CD4-positive, alpha-beta T cell treated with Interleukin-1 beta for 1 hour (primary cell): ENCODE measurements at places on chromosomes 7 and 10.

DNA sequence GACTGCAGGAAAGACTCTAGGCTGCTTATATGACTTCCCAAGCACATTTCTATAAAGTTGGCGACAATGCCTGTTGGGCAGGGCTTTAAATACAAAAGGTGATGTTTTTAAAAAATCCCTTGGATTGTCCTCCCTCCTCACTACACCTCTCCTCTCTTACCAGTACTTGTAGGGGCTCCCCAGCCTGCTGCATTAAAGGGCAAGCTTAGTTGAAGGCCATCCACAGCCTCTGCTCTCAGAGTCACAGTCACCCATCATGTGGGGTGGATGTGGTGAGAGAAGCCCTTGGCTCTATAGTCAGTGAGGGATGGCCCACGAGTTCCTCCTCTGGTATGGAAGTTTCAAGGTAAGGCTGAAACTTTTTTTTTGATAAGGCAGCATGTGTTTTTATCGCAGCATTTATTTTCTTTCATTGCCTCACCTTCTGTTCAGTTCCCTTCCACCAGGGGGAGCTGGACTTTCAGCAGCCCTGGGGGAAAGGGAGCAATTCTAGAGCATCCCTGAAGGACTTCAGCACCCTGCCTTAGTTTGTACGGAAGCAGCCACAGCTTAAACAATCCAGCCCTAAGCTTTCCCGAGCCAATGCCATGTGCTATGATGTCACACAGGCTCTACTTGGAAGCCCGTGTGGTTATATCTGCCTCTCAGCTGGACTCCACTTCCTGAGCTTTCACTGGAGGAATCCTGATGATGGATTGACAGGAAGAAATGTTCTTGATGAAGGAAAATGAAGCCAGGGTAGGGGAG is 131.9 kb downstream of the CALCR start:
- peak; percentile 21 for DNase-seq

GRCh38 chr7:103141753-103142404 is 7.0 kb downstream of the NAPEPLD start:
- DNase-seq, result no peak

- no peak for DNase-seq
Observed at GRCh38 chr7:128211626-128212025, 29.5 kb upstream of the LEP start.

DNA sequence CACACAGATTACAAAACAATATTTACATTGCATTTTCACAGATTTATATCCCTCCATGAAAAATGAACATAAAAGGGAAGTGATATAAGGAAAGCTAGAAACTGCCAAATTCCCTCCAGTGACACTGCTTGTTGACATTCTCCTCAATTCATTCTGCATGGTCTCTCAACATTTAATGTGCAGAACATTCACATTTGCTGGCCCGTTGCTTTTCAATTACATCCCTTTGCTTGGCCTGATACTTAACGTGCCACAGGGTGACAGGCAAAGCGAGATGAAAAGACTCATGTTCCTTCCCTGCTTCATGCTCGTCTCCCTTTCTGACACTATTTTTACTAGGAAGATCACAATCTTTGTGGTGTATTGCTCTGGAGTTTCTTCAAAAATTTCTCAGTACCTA is 1019.7 kb upstream of the LRRN3 start:
- DNase-seq, result no peak

- no peak for DNase-seq
Observed at GRCh38 chr7:8386926-8387550, 46.4 kb upstream of the NXPH1 start.

- no peak for DNase-seq
Observed at GRCh38 chr7:95469187-95469586, 16.6 kb upstream of the ASB4 start.

DNA sequence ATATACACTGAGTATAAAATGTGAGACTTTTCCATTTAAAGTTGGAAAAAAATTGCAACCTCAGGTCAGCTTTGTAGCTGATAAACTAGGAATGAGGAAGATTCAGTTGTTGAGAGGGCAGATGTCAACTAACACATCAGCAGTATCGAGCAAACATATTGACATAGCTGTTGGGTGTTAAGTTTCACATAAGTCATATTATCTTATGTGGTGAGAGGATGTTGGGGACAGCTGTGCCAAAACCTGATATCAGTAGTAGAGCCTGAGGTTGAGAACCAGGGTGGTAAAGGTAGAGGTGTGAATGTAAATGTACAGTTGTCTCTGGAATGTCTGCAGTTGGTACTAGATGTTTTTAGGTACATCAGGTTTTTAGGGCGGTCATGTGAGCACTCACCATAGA is 5.0 kb downstream of the ZRANB1 start:
- DNase-seq, result no peak
